ENCODE measurements at places on chromosomes 2 and 18.

DNA sequence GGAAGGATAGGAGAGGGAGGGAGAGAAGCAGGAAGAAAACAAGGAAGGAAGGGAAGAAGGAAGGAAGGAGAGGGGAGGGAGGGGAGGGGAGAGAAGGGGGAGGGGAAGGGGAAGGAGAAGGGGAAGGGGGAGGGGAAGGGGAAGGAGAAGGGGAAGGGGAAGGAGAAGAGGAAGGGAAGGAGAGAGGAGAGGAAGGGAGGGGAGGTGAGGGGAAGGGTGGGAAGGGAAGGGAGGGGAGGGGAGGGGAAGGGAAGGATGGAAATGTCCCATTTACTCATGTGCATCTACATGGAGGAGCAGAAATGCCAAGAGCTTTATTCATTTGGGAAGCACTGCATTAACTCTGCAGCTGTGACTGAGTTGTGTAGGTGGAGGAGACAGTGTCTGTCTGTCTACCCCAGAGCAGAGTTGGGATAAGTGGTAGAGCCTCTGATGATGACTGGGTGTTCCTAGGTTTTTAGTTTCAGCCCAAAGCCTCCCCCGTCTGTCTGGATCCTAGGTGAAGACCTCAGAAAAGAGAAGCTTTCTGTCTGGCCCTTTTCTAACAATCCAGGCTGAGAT, 131.3 kb downstream of the COL6A3 start:
- DNase-seq = no peak

- no peak for DNase-seq
Observed at GRCh38 chr2:10240161-10240681, 62.5 kb upstream of the HPCAL1 start.

DNA sequence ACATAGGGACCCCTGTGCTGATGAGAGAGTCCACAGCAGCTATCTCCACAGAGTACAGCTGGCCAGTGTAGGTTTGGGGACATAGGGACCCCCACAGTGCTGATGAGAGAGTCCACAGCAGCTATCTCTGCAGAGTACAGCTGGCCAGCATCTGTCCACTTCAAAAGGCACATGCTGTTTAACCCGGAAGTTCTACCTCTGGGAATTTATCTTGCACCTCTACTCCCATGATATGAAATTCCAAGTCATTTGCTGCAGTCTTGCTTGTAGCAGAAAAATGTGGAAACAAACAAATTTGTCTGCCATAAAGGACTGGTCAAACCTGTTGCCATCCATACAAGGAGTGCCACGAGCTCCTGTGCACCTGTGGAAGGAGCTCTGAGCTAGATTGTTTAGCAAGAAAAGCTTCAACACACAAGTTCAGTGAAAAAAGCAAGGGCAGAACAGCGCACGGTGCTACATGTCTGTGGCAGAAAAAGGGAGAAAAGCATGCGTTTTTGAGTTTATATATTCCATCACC, 33.1 kb downstream of the LRRFIP1 start:
- DNase-seq = no peak

DNA sequence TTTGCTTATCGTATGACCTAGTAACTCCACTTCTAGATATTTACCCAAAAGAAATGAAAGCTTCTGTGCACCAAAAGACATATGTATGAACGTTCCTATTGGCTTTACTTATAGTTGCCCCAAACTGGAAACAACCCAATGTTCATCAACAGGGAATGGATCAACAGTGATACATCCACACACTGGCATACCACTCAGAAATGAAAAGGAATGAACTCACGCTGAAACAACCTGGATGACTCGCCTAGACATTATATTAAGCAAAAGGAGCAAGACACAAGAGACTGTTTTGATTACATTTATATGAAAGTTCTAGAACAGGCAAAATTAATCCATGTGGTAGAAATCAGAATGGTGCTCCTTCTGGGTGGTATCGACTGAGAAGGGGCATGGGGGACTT, 18.9 kb downstream of the ADRA2B start:
- no peak for DNase-seq

DNA sequence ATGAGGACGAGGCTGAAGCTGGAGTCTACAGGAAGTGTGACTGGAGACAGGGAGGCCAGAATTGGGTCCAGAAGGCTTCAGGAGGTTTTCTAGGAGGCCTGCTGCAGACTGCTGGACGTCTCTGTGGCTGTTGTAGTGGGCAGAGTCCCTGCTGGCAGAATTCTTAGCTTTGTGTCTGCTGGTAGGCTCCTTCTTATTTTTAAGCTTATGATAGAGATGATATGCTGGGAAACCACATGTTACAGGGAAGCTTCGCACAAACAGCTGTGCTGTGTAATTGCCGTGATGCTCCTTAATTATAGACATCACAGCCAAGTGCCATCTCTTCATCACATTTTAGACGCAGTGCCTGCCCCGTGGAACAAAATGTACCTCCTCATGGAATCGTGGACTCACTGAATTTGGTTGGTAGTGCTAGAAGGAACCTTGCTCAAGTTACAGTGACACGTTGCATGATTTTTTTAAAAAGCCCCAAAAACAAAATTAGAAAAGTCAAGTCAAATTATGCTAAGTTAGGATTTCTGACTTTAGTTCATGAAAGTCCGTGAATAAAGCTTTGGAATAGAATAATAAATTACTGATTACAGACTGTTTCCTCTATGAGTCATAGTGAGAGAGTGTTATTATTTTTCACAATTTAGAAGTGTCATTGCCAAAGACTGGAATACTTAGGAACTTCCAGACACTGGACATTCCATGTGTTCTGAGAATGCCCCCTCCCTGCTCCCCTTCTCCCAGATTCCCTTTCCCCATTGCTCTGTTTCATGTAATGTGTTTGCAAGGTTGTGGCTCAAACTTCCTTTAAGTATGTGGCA, 144.1 kb downstream of the FHOD3 start:
- DNase-seq = peak; percentile 64

DNA sequence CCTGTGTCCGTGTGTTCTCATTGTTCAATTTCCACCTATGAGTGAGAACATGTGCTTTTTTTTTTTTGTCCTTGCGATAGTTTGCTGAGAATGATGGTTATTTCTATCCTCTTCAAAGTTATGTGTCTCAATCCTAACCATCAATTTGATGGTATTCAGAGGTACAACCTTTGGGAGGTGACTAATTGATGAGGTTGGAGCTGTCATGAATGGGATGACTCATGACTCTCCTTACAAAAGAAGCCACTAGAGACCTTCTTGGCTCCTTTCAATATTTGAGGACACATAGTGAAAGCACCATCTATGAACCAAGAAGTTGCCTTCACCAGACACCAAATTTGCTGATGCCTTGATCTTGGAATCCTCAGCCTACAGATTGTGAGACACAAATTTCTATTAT, 677.1 kb upstream of the DDX18 start:
- DNase-seq = no peak

DNA sequence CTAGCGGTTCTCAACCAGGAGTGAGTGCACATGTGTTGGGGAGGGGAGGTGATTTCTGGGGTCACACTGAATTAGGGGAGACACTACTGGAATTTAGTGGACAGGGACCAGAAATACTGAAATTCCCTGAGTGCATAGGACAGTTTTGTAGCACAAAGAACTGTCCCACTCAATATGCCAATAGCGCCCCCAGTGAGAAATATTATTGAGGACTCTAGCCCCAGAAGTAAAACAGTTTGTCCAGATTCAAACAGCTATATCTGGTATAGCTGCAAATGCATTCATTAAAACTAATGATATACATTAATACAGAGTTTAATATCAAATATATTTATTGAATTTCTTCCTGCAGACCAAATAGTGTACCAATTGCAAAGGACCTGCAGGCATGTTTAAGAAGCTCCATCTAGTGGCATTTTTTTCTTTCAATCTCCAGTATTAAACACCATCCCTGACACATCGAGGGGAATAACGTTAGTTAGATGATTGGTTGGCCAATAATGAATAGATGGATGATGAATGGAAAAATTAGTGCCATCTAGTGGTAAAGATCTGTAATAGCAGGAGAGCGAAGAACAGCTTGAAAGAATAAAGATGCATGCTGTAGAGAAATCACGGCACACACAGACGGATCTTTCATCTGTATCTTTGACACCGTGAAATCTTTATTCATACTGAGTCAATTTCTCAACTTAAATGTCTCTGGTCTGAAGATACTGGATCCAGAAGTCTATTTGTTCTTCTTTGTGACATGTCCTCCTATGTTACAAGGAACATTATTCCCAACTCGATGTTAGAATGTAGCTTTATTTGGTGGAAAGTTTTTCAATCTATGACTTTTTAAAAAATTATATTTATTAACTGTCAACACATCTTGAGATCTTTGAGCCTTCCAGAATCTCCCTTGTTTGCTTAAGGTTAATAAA, 62.5 kb downstream of the DHRS9 start:
- no peak for DNase-seq

DNA sequence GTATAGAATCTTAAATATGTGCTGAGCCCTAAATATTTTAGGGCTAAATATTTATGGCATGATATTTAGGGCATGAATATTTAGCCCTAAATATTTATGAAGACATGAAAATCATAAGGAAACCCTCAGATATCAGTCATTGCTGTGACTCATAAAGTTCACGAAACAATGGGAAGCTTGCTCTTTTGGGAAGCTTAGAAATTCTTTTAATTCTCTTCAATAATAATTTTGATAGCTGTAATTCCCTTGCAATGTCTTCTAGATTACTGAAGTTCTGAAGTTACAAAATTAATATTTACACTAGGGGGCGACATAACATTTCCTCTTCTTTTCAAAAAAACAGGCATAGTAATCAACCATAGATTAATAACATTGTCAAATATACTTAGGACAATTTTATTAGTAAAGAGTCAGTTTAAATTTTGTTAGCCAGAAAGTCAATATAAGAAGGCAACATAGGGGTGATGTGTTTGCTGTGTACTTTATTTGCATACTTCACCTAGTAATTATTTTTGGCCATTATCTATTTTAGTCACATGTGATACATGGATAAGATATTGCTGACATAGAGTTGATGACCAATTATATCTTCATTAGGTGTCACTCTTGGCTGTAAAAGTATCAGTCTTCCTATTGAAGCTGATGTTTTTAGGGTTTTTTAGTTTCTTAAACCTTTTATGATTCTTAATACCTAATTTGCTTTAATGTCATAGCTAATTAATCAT, 13.2 kb downstream of the ZNF804A start:
- no peak for DNase-seq

DNA sequence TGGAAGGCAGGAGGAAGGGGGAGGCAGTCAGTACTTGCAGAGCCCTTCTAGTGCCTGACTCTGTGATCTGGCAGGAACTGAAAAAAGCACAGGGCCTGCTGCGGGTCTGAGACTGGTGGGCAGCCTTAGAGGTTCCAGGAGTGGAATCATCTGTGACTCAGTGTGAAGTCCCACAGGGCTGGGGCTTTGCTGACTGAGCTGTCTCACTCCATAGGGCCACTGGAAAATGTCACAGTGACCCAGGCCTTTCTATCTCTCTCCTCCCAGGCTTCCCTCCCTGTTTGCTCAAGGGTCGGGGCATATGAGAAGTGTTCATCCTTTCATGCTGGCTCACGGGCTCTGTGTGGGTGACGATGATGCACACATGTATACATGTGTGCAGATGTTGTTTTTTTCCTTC, 47.1 kb upstream of the ZFP36L2 start:
- DNase-seq = no peak

GRCh38 chr2:202944408-202944807, 32.3 kb downstream of the CARF start:
- DNase-seq = no peak

GRCh38 chr2:165410276-165410675, 59.2 kb upstream of the CSRNP3 start:
- DNase-seq = no peak

- DNase-seq = no peak
Observed at GRCh38 chr18:28159055-28159454, 17.9 kb downstream of the CDH2 start.

GRCh38 chr18:43919551-43919950, 642.3 kb upstream of the SYT4 start:
- no peak for DNase-seq

DNA sequence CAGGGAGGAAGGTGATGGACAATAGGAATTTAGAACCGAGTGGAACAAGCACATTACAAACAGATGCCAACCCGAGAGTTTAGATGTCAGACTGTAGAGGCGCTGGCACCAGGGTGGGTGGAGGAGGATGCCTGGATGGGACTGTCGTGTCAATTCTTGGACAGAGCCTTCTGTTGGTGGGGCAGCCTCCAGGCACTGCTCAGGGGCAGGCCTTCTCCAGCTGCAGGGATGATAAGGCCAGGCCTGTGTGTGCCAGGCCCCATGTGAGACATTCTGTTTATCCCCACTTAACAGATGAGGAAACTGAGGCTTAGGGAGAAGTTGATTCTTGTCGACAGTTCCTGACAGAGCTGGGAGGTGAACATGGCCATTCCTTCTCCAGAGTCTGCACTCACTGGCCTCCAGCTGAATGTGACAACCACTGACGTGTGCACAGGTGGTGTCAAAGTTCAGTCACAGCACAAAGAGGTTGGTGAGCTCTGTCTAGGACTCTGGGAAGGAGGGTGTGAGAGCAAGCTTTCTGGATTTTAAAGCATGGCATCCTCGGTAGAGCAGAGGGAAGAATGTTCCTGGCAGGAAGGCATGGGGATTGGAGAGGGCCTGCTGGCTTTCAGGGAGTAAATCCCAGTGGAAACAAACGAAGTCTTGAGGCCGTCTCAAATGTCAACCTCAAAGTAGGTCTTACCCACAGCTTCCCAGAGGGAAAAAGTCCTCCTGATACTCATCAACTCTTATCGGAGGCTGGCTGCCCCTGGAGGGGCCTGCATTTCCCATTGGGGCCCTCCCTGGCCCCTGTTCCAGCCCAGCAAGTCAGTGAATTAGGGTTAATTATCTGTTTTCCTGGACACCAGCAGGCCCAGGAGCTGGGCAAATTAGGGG, 52.4 kb downstream of the GLI2 start:
- no peak for DNase-seq

- DNase-seq = peak; percentile 33
Observed at GRCh38 chr18:44789710-44790109, 109.0 kb downstream of the SETBP1 start.

DNA sequence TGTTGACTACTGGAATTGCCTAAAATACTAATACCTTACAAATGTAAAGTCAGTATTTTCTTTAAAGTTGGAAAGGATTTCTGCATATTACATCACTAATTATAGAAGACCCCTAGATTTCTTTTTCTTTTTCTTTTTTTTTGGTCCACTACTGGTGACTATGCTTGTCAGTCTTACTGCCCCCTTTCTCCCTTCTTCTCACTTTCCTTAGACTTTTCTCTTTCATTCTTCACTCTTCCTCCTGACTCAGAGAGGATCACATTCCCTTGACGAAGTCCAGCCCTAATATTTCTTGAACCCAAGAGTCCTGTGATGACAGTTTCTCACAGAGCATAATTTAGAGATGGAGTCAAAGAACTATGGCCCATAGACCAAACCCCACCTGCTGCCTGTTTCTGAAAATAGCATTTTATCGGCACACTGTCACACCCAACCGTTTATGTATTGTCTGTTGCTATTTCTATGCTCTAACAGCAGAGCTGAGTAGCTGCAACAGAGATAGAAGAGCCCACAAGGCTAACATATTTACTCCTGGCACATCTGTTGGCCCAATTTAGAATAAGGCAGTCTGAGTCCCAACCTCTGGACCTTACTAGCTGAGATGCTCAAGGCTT, 40.6 kb upstream of the RIOK3 start:
- no peak for DNase-seq

Measured in BJ (cell line).